ENCODE measurements at places on chromosomes 1 and 21.
A peak's percentile ranks its signal among the peaks of the same experiment; 100 is the strongest.

- no peak for DNase-seq
Observed at GRCh38 chr1:86773341-86774288, 69.2 kb downstream of the SH3GLB1 start.

- DNase-seq: peak; percentile 42
Observed at GRCh38 chr1:29502911-29503840, 266.9 kb downstream of the PTPRU start.

DNA sequence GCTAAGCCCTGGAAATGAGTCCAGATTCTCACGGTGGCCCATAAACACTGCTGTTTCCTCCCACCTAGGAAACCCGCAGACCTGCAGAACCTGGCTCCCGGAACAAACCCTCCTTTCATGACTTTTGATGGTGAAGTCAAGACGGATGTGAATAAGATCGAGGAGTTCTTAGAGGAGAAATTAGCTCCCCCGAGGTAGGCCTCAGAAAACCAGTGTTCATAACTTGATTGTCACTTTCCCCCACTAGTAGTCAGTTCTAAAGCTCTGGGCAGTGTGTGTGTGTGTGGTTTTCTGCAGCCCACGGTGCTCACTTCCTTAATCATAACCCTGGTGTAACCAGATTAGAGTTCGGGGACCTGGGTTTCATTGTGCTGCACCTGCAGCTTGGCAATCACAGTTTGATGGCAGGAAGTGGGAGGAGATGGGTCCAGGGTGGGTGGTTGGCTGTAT lies 39.1 kb downstream of the CLIC6 start:
- no peak for DNase-seq

DNA sequence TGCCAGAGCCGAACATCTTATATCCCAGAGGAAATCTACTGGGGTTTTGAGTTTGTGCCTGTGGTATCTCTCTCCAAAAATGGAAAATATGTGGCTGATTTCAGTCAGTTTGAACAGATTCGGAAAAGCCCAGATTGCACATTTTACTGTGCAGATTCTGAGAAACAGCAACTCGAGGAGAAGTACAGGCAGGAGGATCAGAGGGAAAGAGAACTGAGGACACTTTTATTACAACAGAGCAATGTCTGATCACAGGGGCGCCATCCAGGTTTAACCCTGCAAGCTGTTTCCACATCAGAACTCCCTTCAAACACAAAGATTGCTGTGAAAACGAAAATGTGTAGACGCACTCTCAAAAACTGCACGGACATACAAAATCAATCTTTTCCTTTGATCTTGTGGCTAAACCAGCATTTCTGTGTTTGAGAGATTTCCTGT lies 43.4 kb downstream of the KCNJ15 start:
- no peak for DNase-seq

DNA sequence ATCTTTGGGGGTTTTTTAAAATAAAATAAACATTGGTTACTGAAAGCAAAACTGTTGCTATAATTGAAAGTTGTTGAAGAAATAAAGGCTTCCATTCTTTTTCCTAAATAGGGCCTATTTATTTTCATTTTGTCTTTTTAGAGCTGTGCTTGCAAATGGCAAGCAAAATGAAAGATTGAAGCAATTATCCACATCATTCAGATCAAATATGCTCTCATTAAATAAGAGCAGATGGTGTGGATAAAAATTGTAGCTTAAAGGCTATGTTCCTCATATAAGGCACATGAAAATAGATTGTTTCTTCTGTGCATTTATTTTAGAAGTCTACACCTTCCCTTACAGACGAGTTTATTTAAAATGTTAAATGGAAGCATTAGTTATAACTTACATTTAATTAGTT lies 1317.7 kb downstream of the MRPL39 start:
- DNase-seq: peak; percentile 86

- peak; percentile 44 for DNase-seq
Observed at GRCh38 chr1:25810341-25811299, 9.1 kb upstream of the MTFR1L start.

DNA sequence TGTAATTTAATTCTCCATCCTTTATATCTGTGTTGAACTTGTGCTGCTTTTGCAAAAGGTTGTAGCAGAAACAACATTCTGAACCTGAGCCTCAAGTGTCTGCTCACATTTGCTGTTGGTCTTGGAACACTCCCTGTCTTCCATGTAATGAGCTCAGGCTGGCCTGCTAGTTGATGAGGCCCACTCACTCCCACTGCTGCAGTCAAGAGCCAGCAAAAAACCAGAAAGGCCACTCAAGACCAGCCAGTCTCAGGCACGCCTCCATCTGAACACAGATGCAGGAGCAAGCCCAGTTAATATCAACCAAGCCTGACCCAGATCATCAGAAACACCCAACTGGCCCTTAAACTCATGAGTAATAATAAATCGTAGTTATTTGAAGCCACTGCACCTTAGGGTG lies 342.2 kb upstream of the NFIA start:
- DNase-seq: no peak

GRCh38 chr1:225445639-225446594 lies 18.1 kb upstream of the LBR start:
- no peak for DNase-seq

- DNase-seq: no peak
Observed at GRCh38 chr1:159791031-159791430, 10.3 kb downstream of the DUSP23 start.

DNA sequence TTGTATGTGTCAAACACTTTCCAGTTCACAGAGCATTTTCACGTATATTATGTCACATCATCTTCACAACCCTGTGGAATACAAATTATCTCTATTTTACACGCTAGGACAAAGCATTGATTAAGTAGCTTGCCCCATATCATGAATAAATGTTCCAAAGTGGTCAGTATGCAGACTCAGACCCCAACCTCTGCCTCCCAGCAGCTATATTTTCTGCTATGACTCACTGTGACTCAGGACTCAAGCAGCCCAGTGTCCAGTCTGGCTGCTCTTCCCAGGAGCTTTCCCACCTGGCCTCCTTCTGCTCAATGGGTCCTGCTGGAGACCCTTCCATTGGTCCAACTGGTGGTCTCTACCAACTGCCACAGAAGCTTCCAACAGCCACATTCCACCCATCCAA lies 56.0 kb upstream of the RAP1A start:
- DNase-seq: no peak

- DNase-seq: no peak
Observed at GRCh38 chr21:45281411-45282282, 6.0 kb downstream of the POFUT2 start.

GRCh38 chr21:37593015-37593414 lies 226.4 kb downstream of the DYRK1A start:
- no peak for DNase-seq

- DNase-seq: no peak
Observed at GRCh38 chr1:165434281-165434680, 10.6 kb downstream of the RXRG start.

DNA sequence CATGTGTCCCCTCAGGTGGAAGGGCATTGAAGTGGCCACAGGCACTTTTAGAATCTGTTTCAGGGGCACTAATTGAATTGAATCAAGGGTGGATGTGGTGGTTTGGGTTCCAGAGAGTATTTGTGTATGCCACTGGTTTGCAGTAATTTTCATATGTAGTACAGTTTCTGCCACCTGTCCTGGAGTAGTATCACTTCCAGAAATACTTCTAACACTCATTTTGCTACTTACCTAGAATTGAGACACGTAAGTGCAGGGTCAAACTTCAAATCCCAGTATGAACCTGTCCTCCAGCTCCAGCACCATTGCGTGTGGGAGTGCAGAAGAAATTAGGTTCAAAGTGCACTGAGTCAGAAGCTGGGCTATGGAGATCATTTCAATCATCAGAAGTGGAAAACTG lies 26.8 kb downstream of the RSPH1 start:
- DNase-seq: no peak

- no peak for DNase-seq
Observed at GRCh38 chr1:230503726-230504125, 77.6 kb upstream of the PGBD5 start.

DNA sequence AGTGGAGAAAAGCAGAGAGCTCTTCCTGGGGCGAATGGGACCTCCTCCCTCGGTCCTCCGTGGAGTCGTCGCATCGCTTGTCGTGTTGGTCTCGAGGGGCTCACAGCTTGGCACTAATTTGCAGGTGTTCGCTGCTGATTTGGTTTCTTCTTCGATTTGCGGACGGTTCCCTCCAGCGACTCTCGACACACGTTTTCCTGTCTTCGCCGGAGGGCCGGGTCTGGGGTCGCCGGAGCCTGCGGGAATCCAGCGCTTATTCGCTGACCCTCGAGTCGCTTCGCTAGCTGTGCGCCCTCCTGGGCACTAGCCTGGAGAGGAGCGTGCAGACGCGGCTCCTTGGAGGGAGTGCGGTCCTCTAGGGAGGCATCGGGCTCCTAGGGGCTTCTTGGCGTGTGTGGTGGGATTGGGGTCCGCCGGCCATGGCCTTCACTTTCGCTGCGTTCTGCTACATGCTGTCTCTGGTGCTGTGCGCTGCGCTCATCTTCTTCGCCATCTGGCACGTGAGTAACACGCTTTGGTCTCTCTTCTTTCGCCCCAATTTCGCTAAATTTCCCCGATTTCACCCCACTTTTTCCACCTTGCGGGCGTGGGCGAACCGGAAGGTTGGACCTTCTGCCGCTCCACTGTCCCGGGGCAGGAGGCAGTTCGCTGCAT lies 766 bp downstream of the CNIH3 start:
- no peak for DNase-seq

- no peak for DNase-seq
Observed at GRCh38 chr1:168708698-168709404, 20.2 kb downstream of the DPT start.

- no peak for DNase-seq
Observed at GRCh38 chr1:52139817-52140540, 1.9 kb upstream of the ZFYVE9 start.

DNA sequence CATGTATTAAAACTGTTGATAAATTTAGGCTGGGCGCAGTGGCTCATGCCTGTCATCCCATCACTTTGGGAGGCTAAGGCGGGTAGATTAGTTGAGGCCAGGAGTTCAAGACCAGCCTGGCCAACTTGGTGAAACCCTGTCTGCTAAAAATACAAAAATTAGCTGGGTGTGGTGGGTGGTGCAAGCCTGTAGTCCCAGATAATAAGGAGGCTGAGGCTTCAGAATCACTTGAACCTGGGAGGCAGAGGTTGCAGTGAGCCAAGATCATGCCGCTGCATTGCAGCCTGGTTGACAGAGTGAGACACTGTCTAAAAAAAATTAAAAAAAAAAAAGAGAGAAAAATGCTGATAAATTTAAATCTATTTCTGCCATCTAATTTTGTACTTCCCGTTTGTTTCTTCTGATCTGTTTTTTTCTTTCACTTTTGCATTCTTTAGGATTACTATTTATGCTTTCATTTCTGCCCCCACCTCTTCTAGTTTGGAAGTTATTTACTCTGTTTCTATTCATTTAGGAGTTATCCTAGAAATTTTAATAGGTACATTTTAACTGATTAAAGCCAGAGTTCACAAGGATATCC lies 3.2 kb upstream of the DENND1B start:
- no peak for DNase-seq

GRCh38 chr1:2091611-2092604 lies 41.7 kb downstream of the PRKCZ start:
- DNase-seq: no peak

DNA sequence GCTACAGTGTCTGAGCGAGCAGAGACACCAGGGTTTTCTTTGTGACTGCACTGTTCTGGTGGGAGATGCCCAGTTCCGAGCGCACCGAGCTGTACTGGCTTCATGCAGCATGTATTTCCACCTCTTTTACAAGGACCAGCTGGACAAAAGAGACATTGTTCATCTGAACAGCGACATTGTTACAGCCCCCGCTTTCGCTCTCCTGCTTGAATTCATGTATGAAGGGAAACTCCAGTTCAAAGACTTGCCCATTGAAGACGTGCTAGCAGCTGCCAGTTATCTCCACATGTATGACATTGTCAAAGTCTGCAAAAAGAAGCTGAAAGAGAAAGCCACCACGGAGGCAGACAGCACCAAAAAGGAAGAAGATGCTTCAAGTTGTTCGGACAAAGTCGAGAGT lies 2.7 kb downstream of the ZBTB18 start:
- no peak for DNase-seq

- no peak for DNase-seq
Observed at GRCh38 chr1:177984761-177985160, 14.9 kb upstream of the SEC16B start.

GRCh38 chr21:46096596-46097335 lies 1.1 kb upstream of the COL6A2 start:
- no peak for DNase-seq

DNA sequence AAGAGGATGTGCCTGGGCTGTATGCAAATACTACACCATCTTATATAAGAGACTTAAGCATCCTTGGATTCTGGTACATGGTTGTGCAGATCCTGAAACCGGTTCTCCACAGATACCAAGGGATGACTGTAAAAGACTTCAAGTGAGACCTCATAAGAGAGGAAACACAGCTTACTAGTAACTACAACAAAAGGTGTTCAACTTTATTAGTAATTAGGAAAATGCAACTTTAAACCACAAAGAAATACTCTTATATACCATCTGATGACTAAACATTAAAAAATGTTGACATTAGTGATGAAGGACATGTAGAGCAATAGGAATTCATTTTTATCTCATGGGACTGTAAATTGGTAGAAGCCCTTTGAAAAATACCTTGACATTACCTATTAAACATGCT lies 102.7 kb downstream of the RASAL2 start:
- DNase-seq: no peak

DNA sequence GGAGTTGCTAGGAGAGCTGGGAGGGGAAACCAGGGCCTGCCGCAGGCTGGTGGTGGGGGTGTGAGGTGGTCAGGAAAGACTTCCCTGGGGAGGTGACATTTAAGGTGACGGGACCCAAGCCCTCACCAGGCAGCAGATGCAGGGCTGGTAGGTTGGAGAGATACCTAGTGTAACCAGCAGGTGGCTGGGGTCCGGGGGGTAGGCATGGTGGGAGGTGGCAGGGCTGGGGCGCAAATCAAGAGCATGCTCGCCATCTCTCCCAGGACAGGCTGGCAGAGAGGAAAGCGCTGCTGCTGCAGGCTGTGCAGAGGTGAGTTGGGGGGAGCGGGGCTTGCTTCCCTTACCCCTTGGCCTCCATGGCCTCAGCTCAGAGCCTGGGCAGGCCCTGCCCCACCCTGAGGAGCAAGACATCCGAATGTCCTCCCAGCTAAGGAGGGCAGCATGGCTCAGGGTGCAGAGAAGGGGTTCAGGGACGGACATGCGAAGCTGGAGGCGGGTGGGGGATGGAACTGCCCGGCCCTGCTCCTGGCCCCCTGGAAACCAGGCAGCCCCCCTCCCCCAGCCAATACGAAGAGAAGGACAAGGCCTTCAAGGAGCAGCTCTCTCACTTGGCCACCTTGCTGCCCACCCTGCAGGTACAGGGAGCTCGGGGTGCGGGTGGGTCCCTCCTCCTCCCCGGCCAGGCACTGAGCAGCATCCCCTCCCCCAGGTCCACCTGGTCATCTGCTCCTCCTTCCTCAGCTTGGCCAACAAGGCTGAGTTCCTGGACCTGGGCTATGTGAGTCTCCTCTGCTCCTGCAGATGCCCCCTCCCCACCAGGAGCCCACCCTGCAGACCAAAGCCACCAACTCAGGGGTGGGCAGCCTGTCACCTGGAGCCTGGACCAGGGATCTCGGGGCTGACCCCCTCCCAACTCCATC lies 4.0 kb downstream of the RNF207 start:
- DNase-seq: no peak

DNA sequence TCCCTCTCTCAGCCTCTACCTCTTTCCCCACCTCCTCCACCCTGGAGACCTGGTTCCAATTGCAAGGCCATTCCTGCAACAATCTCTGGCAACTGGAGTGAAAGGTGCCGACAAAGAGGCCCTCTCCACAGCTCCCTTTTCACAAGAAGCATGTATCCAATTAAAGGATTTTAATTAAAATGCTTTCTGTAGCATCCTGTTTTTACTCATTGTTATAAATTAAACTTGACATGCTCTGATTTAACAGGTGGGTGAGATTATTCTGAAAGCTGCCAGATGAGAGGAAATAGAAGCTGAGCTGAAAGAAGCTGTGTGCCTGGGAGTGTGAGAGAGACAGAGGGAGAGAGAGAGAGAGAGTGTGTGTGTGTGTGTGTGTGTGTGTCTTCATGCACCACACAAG lies 160.5 kb downstream of the TBX15 start:
- no peak for DNase-seq

All from NCI-H1694 (cell line).